Spinal cord (tissue), 10 donors: ENCODE measurements at places on chromosomes 1 and 21.

DNA sequence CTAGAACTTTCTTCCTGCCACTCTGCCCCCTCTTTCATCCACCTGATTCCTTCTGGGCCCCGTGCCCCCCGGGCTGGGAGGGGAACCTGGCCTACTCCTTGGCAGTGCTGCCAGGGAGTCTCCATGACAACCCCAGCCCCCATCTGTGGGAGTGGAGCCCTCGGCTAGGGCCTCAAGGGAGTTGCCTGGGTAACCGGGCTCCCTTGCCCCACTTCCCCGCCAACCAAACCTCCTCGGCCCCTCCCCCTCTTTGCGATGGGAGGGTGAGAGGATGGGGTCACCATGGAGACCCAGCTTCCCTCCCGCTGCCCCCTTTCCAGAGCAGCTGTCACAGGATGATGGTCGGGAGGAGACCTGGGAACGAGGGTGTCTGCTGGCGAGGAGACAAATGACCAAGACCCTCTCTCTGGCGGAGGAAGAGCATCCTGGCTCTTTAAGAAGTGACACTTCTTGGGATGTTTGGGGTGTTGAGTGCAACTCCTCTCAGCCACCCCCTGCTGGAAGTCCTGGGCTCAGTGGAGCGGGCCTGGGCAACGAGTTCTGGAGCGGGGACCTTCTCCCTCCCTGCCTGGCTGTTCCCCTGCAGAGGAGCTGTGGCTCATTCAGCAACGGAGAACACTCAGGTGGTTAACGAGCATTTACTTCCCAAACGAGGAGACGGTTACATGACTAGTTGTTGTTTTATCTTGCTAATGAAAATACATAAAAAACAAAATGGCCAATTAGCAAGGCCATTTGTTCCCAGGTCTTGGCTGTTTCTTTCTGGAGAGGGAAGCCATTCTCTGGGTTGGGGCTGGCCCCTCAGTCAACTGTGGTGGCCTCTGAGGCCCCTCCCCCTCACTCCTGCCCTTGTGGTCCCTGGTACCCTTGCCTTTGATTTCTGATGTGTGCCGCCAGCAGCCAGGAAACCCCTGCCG lies 82.8 kb downstream of the UBIAD1 start:
- peak; percentile 97 for DNase-seq

- DNase-seq: no peak
These were observed 46.5 kb upstream of the NUF2 start for GRCh38 chr1:163275222-163275621.

DNA sequence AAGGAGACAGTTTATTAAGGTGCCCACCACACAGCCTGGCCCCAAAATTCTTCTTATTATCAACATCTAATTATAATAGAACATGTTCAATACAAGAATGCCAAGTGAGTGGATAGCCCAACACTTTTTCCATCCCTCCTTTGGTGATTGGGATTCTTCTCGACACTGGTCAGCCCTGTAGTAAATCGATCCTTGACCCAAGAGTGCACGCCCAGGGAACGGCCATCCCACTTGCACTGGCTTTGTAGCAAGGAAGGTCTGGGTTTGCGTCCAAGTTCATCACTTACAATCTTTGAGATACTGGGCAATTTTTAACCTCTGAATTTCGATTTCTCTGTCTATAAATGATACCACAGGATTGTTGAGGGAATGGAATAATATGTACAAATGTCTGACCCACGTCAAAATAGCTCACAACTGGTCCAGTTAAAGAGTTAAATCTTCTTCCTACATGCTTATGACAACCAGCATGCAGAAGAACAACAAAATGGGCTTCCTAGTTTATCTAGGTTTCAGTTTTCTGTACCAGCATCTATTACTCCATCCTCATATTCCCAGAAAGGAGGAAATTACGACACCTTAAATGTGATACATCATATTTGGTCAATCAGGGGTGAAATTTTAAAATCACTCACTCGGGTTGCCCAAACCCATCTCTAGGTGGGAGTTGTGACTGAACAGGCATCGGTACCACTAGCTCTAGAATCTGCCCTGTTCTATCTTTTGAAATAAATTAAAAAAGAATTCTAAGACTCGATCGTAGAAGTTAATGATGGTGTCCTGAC lies 161.8 kb downstream of the CLIC6 start:
- no peak for DNase-seq

DNA sequence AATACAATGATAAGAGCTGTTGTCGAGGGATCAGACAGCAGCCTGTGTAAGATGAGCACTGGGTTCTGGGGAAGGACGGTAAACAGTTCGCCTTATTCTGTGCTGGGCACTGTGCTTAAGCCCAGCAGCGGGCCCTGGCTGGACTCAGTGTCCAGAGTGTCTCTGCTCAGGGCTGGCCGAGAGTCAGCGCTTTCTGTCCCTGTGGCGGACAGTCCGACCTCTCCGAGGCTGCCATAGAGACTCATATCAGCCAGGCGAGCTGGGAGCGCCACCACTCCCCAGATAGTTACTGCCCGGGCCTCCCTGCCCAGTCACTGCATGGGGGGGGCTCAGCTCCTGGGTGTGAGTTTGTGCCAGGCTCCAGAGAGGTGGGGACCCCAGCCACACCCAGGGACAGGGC lies 14.7 kb upstream of the NPHP4 start:
- DNase-seq: no peak

DNA sequence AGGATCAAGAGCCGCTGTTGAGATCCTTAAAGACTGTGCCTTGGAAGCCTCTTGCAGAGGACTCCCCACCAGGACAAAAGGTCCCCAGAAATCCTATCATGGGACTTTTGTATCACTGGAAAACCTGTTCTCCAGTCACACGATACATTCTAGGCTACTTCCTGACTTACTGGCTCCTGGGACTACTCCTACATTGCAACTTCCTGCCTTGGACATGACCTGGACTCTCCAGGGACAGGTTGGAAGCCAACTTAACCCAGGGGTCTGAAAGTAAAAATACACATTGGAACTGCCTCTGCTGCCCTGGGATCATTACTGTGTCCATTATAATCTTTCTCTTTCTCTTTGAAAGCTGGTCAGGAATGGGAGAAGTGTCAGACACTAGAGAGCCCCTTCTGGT lies 9.9 kb downstream of the PIGV start:
- DNase-seq: no peak

GRCh38 chr1:232459826-232460225 lies 170.1 kb downstream of the SIPA1L2 start:
- no peak for DNase-seq

DNA sequence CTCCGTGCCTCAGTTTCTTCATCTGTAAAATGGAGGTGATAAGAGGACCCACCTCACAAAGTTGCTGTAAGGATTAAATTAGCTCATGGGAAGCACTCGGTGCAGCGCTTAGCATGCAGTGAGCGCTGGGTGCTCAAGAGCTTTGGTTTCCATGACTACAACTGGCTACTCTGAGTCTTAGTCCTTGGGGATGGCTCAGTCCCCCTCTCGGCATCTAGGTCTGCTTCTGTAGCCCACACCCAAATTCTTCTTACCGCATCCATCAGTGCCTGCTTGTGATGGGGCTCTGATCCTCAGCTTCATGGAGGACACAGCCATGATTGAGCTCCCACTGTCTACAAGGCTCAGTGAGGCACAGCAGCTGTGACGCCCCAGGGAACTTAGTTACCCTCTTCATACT lies 159.0 kb downstream of the ACTL8 start:
- DNase-seq: no peak

GRCh38 chr21:36934864-36935420 lies 31.5 kb downstream of the HLCS start:
- DNase-seq: no peak

- no peak for DNase-seq
These were observed 60.6 kb downstream of the SIM2 start for GRCh38 chr21:36759348-36760083.

- DNase-seq: no peak
These were observed 11.3 kb downstream of the DFFB start for GRCh38 chr1:3868464-3869006.
